ENCODE measurements at places on chromosomes 3 and 15.

DNA sequence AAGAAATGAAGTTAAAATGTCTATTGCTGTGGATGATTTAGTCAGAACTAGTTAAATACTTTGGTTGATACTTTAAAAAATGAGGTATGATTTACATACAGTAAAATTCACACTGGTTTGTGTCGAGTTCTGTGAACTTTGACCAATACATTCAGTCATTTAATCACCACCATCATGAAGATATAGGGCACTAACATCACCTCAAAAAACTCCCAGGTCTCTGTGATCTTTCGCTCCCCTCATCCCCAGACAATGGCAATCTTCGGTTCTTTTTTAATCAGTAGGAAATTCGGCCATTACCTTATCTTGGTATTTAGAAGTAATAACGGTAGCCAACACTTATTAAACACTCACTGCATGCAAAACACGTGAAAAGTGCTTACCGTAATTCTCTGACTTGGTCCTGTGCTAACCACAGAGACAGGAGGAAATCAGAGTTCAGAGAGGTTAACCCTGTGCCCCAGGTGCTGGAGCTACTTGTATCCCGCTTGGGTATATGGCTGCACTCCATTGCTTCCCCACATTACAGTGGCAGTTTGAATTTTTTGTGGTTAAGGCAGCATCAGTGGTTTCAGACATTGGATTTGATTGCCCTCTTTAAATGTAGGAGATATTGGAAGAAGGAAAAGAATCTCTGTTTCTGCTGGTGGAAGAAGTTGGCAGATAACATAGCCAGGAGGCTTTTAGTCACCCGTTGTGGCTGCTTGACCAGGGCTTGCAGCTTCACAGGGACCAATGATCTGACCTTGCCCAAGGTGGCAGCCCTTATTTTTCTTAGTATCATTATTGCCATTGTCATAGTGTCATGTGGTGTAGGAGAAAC lies 4.2 kb downstream of the PLCL2 start:
- DNase-seq = no peak

GRCh38 chr3:98730338-98730737 lies 32.8 kb upstream of the ST3GAL6 start:
- no peak for DNase-seq

GRCh38 chr3:15154326-15154725 lies 51.7 kb upstream of the CAPN7 start:
- DNase-seq = no peak

DNA sequence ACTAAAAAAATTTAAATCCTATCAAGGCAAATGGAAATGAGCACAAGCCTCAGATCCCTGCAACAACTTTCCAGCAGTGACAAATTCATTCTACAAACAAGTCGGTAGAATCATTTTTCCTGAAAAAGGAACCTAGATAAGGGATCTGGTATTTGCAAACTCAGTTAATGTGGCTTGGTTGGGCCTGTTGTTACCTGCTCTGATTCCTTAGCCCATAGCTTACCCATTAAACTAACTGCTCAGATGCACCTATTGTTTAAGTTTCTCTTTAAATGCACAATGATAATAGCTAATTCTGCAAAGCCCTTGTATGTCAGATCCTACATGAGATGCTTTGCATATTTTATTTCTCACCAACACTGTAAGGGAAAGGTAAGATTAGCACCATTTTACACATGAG lies 377.4 kb upstream of the RGMA start:
- DNase-seq = no peak

- no peak for DNase-seq
Measured at GRCh38 chr15:43517354-43518196, at the start of gene MAP1A. Gene MAP1A (plus strand): TSS chr15:43517608. CDS start chr15:43521474, 3,866 bp downstream.

DNA sequence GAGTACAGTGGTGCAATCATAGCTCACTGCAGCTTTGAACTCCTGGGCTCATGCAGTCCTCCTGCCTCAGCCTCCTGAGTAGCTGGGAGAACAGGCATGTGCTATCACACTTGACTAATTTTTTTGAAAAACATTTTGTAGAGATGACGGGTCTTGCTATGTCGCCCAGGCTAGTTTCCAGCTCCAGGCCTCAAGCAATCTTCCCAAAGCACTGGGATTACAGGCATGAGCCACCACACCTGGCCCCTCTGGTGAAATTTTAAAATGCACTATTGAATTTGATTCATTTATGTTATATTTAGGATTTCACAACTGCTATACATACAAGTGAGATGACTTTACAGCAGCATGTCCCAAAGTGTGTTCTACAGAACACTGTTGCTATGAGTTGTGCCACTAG lies 50.8 kb upstream of the TPM1 start:
- DNase-seq = no peak

DNA sequence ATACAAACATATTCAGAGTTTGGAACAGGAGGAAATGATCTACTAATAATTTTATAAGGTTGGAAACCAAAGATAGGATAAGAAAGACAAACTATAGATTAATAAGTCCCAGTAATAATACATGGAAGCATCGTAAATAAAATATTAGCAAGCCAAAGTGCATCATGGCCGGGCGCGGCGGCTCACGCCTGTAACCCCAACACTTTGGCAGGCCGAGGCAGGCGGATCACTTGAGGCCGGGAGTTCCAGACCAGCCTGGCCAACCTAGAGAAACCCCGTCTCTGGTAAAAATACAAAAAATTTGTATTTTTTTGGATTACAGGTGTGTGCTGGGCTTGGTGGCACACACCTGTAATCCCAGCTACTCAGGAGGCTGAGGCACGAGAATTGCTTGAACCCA lies 14.9 kb downstream of the MUC4 start:
- no peak for DNase-seq

DNA sequence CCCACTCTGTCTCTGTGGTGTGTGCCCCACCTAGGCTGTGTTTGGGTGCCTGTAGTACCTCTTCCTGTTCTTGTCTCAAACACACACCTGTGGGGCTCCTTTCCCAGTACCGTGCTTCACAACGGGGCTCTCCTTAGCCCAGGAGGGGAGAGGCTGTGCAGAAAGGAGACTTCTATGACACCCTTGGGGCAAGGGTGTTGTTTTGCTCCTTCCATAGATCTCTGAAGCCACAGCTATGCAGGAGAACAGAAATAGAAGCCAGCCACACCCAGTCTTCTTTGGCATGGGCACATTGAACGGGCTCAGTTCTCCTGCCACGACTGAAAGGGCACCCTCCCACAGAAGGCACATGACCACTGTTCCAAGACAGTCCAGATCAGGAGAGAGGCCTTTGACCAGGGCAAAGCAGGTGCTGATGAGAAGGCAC lies 74.3 kb downstream of the LIPC start:
- DNase-seq = no peak
